Chondrocyte (in vitro differentiated cells): ENCODE measurements at places on chromosomes 2 and 18.

GRCh38 chr18:25799231-25799630 is 291.2 kb downstream of the SS18 start:
- no peak for DNase-seq

DNA sequence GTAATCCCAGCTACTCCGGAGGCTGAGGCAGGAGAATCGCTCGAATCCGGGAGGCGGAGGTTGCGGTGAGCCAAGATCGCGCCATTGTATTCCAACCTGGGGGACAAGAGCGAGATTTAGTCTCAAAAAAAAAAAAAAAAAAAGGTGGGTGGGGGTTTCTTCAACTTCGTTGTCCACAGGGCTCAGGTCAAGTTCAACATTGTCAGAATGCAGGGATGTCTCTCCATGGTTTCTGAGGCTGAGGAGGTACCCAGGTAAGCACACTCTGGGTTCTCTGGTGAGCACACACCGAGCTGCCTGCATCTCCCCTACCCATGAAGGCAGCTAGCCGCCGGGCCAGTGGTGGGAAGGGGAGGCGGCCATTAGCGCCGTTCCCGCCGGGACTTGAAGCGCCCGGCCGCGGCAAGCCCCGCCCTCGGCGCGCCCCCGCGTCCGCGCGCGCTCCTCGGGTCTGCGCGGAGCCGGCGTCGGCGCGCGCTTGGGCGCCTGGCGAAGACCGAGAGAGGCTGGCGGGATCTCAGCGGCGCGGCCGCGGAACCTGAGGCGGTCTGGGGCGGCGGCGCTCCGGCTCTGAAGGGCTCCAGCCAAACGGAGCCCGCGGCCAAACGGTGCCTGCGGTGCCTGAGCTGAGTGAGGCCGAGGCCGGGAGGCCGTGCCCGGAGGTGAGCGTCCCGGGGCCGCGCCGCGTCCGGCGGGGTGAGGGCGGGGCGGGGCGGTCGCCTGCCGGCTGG is at the start of gene UBXN2A:
Gene UBXN2A, plus strand, starts transcription at position 477 of the 731 bp plus-strand sequence. CDS start 17,852 bp downstream, outside the sequence.
- no peak for DNase-seq

GRCh38 chr2:134582547-134582899 is 136.3 kb downstream of the TMEM163 start:
- DNase-seq: no peak

GRCh38 chr2:118752762-118753429 is 94.6 kb downstream of the EN1 start:
- no peak for DNase-seq

DNA sequence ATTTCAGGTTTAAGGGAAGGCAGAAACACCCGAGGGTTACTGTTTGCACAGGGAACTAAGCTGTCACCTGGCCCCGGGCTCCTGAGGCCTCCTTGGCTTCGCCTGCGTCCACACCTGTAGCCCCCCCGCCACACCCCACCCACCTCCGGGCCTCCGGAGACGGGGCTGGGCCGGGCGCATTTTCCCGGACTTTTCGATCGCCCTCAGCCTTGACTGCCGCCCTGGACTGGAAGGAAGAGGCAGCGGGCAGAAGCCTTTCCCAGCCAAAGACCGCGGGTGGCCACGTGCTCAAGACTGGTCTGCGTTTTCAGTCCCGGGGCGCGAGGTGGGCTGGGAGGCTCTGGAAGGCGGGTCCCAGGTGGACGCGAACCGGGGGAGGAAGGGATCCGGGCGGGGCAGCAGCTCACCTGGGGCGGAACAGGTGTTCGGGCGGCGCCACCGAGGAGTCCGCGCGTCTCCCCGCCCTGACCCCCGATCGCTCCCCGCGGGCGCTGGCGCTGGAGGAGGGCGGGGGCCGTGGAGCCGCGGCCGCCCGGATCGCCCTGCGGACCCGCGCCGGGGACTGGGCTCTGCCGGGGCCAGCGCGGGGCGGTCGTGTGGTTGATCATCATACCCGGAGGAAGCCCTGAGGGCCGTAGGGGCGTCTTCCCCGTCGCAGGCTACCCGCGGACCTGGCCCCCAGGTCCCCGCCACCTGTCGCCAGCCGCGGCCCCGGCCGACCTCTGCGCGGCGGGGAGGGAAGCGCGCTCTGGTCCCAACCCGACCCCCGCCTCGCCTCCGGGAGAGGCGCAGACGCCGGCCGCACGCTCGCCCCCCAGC is 3.2 kb downstream of the ID2 start:
- DNase-seq: peak; percentile 90

DNA sequence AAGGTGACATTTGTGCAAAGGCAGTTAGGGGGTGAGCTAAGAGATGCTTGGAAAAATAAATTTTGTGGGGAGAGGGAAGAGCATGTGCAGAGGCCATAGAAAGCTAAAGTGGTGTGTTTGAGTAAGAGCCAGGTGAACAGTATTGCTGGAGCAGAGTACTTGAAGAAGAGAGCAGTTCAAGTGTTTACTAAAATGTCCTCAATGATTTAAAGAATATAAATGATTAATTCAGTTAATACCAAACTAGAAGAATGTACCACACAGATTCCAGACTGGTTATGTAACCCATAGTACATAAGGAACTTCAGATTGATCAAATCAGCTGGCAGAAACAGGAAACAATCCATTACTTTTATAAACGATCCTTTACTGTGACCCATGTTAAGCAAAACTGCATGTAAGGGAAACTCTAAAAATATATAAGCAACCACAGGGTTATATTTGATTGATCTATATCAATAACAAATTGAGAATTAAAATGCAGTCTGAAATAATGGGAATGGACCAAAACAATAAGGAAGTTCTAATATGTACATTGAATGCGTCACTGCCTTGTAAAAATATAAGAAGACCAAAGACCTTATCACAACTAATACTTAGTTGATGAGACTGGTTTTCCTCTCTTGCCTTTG is 76.9 kb downstream of the LDAH start:
- DNase-seq: no peak

- no peak for DNase-seq
Observed at GRCh38 chr18:39205565-39206195, 1640.1 kb upstream of the CELF4 start.

- no peak for DNase-seq
Observed at GRCh38 chr2:201180010-201180409, 2.9 kb upstream of the CASP10 start.

DNA sequence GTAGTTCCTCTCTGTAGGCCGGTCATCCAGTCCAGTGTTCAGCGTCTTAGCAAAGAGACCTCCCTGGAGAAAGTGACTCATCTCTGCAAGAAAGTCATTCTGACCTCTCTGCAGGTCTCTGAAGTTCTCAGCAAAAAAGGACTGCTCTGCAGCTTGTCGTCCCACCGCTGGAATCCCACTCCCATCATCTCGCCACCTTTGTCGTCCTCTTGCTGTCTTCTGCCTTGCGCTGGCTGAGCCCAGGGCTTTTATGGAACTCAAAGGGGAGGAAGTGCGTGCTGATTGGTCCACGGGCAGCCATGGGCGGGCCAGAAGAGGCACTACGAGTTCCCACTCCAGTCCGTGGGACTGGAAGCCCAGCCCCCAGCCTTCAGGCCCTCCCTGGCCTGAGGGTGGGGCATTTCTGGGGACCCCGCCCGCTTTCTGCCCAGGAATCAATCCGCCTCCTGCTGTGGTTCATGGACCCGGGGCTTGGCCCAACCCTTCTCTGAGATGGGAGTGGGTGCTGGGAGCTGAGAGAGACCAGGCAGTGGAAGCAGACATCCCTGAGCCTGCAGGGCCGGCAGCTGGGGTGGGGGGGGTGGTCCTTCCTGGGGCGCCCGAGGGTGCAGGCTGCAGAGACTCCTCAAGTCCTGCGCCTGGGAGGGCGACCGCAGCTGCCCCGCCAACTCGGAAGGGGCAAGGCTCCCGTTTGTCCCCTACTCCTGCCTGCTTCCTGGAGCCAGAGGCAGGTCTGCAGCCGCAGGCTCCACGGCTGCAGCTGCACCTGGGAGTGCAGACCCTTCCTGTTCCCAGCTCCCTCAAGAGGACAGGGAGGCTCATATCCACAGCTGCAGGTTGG is 660.7 kb upstream of the RAB6C start:
- DNase-seq: no peak
